ENCODE measurements at places on chromosomes 7 and 10.

- peak; percentile 81 for DNase-seq
Observed at GRCh38 chr10:45000752-45001380, at the start of gene ZNF22. ZNF22 (plus strand) TSS chr10:45000923; CDS start chr10:45003369, 2,446 bp downstream.

DNA sequence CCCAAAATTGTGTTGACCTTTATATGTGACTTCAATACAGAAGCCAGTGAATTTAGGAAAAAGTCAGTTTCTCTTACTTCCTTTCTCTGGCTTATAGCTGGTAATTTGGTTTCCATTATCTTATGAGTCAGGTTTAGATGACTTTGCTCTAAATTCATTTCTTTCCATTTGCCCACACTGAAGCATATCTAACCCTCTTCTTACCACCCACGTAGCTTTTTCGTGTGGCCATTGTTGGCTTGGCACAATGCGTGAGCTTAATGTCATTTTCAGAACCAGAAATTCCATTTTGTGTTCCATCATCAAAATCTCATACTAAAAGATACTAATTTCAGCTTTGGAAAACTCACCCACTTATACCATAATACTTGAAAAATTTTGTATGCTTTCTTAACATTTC is 271.2 kb downstream of the INHBA start:
- DNase-seq: no peak

- DNase-seq: no peak
Observed at GRCh38 chr10:43062402-43063160, 14.3 kb upstream of the RET start.

GRCh38 chr7:91366091-91366490 is 101.9 kb downstream of the FZD1 start:
- DNase-seq: no peak

GRCh38 chr10:99489271-99489670 is 43.5 kb upstream of the NKX2-3 start:
- no peak for DNase-seq

Data from fibroblast of skin of back (primary cell).